Caudate nucleus (tissue), 63 donors: ENCODE measurements at places on chromosomes 6 and 20.

DNA sequence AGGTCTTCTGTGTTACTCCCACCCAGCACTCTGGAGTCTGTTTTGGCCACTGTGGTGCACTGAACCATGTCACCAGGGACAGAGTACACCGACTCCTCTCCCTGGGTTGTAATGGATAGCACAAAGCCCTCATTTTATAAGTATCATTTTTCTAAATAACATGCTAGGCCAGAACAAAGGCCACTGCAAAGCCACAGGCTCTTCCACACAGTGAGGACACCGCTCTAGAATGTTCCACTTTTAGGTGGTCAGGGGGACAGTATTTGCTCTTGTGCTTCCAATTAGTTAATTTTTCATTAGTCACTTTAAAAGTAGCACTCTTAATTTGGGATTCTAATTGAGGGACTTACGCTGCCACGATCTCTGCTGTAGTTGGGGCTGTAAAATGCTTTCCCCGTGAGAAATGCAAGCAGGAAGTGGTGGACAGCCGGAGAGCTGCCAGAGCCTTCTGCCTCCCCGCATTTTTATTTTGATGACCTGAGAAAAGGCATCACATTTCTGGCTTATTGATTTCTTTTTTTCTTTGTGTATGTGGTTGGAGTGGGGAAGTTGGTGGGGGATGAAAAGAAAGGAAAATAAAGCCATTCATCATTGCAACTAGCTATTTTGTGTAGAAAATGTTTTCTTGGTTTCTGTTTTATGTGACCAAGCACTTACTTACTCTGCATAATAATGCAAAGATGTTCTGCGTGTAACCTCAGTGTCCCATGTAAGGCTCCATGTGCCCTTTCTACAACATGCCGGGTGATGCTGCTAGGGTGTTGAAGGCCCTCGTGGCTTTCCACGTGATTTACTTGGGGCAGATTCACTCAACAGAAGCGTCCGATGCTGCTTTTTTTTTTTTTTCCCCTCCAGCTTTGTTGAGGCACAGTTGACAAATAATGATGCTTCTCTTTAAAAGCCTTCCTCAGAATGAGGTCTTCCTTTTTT lies 195.9 kb downstream of the SASH1 start:
- DNase-seq = no peak

GRCh38 chr6:6870921-6871320 lies 236.8 kb upstream of the RREB1 start:
- DNase-seq = no peak

- no peak for DNase-seq
These were observed 1.4 kb downstream of the RAET1E start for GRCh38 chr6:149896491-149896890.

GRCh38 chr6:102039441-102039840 lies 645.9 kb downstream of the GRIK2 start:
- no peak for DNase-seq
